ENCODE measurements at places on chromosomes 7 and 10. TPM values are rescaled to one million over a fixed set of nuclear protein-coding genes. Genes with fewer than 3 reads are reported as not detected.

- DNase-seq, result no peak
Observed at GRCh38 chr7:50539725-50540124, 25.5 kb downstream of the DDC start.

DNA sequence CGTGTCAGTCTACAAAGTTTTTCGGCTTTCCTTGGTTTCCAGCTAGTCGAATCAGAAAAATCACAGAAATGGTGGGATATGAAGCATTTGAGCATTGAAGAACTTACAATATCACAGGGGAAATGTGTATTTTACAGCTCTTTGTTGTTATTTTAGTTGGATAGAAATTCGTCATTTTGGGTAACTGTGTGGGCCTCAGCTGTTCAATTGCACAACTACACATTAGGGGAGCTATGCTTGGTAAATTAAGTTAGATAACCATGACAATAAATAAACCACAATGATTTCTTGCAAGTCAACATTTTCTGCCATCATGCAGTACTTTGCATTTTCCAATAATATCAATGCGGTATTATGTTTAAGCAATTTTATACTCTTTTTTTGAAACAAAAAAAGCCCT, 80.4 kb upstream of the ANK3 start:
- DNase-seq, result no peak

DNA sequence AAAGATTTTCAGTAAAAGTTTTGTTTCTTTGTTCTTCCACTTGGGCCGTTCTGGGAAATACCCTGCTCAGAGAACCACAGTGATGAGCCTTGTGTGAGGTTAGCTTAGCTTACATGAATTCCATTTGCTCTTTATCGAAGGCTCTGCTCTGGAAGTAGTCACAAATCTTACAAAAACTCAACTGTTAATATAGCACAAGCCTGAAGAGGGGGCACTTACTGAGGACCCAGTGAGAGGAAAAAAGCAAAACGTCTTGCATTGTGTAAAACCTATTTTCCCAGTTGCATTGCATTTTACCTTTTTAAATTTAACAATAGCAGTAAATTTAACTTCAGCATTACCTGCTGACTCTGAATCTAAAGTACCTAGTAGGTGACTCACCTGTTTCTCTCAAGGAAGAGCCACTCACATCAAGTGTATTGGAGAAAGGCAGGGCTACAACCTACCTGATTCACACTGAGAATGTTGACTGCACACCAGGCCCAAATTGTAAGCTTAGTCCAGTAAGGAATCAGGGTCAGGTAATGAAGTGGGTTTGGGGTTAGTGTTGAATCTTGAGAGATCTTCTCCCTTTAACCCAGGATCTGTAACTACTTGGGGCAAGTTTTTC, 42.3 kb downstream of the PPP1R17 start:
- no peak for DNase-seq

GRCh38 chr10:109784236-109784635, 139.1 kb downstream of the XPNPEP1 start:
- no peak for DNase-seq

DNA sequence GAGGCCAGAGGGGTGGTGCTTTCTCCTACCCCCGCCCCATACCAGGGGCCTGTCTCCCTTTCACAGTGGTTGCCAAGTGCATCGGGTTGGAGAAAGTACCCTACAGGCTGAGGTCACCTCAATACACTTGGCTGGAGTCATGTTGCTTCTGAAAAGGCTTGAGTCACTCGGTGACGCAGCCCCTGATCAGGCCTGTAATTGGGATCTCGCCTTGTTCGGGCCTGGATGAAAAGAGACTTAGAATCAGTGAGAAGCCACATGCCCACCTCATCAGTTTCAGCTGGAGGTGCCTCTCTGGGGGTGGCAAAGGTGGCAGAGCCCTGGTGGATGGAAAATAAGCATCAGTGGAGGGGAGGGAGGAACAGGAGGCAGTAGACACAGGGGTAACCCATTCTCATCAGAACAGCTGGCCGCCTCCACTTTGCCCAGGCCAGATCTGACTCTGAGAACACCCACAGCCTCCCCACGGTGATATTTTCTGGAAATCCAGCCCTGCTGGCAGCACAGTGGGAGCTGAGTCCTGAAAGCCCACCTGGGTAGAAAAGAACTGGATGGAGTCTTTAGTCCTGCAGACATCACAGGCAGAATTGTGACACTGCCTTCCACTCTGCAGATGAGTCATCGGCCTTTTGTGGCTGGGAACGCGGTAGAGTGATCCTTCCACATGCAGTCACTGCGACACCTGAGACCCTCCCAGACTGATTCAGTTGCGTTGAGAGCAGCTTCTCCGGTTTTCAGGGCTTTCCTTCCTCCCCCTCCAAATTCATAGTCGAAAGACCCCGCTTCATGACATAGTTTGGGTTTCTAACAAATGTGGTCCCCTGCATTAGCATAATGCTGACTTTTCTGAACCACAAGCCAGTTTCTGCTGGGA, 108.0 kb downstream of the GRK5 start:
- DNase-seq, result peak; percentile 57

GRCh38 chr7:77407906-77408305, 8.2 kb downstream of the GSAP start:
- DNase-seq, result no peak

DNA sequence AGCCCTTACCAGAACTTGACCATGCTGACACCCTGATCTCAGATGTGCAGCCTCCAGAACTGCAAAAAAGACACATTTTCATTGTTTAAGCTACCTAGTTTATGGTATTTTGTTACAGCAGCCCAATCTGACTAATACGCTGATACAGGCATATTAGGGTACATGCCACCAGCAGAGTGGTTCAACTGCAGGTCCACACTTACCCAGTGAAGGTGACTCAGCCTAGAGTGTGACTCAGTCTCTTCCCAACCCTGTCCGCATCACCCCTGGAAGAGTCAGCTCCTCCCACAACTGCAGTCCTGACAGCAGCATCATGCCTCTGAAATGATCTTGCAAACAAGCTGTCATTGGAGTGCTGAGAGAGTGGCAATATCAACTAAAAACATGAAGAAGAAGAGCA, 30.8 kb upstream of the GOT1 start:
- DNase-seq, result no peak

Gene MYO1G
- polyA plus RNA-seq, result 2.2 TPM

- DNase-seq, result no peak
Observed at GRCh38 chr7:5214236-5214635, 24.2 kb downstream of the WIPI2 start.

Gene GJD4
- polyA plus RNA-seq, result 0.09 TPM

DNA sequence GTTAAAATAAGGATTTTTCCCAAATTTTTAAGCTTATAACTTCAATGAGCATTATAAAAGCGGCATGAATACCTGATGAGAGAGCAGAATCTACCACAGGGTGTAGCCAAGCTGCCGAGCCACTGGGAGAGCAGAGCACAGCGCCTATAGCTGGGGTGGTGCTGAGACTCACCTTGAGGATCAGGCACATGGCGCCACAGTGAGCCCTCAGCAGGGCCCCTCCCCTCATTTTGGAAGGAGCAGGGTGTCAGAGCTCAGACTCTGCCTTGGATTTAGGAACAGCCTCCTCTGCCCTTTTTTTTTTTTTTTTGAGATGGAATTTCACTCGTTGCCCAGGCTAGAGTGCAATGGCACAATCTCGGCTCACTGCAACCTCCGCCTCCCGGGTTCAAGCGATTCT, 118.6 kb downstream of the SRPK2 start:
- DNase-seq, result no peak

Gene CDNF
- 3.2 TPM for polyA plus RNA-seq

Gene RPEL1
- polyA plus RNA-seq, result 0.09 TPM

- no peak for DNase-seq
Observed at GRCh38 chr10:58322072-58322834, 12.6 kb upstream of the UBE2D1 start.

- no peak for DNase-seq
Observed at GRCh38 chr7:37770838-37771237, 77.6 kb upstream of the NME8 start.

GRCh38 chr7:137952426-137952805, 49.5 kb downstream of the CREB3L2 start:
- DNase-seq, result peak; percentile 82

Gene CLDN3
- 167 TPM for polyA plus RNA-seq

- DNase-seq, result no peak
Observed at GRCh38 chr10:116880716-116881482, 31.6 kb downstream of the ENO4 start.

GRCh38 chr10:48882881-48883280, 56.8 kb downstream of the LRRC18 start:
- DNase-seq, result no peak

DNA sequence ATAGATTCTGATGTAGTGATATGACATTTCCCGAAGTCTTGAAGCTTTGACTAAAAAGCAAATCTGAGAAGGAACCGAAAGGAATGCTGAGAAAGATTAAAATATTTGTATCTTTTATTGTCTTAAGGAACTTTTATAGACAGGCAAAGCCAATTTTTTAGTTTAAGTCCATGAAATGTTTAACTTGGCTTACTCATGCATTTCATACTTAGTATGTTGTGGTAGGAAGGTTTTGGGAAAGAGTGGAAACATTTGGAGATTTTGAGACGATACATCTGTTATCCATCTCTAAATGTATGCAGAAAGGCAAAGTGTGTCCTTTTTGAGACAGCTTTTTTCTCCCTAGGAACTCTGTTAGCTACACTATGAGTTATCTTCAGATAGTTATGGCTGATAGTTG, 10.1 kb downstream of the TBC1D12 start:
- no peak for DNase-seq

DNA sequence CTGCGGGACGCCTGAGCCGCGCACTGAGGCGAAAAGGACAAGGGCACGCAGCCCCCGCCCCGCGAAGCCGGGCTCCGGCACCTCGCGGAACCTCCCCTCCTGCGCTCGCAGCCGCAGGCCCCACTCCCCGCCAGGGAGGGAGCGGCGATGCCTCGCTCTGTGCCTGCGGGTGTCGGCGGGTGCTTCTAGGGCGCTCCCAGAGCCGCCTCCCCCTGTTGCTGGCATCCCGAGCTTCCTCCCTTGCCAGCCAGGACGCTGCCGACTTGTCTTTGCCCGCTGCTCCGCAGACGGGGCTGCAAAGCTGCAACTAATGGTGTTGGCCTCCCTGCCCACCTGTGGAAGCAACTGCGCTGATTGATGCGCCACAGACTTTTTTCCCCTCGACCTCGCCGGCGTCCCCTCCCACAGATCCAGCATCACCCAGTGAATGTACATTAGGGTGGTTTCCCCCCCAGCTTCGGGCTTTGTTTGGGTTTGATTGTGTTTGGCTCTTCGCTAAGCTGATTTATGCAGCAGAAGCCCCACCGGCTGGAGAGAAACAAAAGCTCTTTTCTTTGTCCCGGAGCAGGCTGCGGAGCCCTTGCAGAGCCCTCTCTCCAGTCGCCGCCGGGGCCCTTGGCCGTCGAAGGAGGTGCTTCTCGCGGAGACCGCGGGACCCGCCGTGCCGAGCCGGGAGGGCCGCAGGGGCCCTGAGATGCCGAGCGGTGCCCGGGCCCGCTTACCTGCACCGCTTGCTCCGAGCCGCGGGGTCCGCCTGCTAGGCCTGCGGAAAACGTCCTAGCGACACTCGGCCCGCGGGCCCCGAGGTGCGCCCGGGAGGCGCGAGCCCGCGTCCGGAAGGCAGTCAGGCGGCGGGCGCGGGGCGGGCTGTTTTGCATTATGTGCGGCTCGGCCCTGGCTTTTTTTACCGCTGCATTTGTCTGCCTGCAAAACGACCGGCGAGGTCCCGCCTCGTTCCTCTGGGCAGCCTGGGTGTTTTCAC, 519 bp downstream of the ITGB8 start:
- peak; percentile 38 for DNase-seq

GRCh38 chr7:28018446-28018845, 162.1 kb downstream of the JAZF1 start:
- DNase-seq, result no peak

DNA sequence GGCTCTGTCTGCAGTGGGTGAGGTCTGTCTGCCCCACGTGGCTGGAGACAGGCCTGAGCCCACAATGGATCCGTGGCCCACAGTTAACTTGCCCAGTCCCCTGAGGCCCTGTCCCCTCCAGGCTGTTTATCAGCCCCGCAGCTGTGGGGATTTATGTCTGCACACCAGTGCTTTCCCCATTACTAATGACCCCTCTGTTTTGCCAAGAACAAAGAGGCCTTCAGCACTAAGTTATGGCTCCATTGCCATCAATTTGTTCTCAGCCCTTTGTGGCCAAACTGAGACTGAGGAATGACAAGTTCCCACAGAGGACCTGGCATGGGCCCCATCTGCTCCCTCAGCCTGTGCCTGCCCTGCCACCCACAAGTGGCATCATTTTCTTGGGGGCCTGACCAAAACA, 138.2 kb downstream of the C10orf105 start:
- no peak for DNase-seq

DNA sequence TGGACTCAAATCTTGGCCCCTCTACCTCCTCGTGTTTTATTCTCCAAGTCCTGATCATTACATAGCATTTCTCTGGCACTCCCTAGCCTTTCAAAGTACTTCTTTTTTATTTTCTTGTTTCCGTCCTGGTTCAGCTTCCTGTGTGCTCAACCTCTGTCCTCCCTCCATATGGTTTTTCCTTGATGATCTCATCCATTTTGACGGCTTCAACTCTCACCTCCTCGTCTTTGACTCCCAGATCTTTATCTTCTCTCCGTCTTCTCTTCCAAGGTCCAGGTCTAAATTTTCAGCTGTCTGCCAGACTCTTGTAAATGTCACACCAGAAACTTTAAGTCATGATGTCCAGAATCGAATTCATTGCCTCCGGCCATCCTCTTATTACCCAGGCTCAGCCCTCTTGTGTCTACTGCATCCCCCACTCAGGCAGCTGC, 23.3 kb upstream of the GFRA1 start:
- DNase-seq, result no peak

GRCh38 chr7:112868609-112869008, 78.4 kb upstream of the TMEM168 start:
- no peak for DNase-seq

DNA sequence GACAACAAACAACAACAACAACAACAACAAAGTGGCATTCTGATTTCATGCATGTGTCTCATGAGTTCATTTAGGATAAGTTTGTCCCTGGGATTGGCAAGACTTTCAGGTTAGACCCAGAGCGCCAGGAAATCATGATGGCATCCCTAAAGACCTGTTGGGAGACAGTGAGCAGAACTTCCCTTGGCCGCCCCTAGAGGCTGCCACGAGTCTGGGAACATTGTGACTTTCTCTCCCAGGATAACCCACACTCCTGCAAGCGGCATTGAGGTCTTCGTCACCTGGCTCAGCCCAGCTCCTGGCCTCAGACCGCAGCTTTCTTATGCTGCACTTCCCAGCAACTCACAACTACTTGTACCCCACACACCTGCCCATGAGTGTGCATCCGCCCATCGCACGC, 80.5 kb upstream of the RNF32 start:
- no peak for DNase-seq
